ENCODE measurements at places on chromosomes 2 and 18.

DNA sequence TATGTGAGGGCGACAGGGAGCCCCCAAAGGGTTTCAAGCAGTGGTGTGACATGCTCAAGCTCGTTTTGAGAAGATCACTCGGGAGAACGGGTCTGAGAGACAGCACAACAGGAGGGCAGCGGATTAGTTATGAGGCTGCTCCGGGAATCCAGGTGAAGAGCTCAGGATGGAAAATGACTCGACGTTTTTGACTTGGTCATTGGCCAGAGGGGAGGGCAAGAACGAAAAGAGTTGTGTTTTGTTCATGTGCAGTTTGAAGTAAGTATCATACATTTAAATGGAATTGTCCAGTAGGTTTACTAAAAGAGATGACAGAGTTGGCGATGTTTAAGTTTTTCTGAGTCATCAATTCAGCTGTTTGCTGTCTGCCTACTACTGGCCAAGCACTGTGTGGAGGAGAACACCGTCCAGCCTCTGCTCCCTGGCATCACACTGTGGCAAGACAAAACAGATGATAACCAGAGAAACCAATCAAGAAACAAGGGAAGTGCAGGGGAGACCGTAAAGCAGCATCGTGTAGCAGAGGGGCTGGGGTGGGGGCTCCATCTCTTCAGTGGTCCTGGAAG, 25.3 kb upstream of the ANXA4 start:
- DNase-seq = no peak

DNA sequence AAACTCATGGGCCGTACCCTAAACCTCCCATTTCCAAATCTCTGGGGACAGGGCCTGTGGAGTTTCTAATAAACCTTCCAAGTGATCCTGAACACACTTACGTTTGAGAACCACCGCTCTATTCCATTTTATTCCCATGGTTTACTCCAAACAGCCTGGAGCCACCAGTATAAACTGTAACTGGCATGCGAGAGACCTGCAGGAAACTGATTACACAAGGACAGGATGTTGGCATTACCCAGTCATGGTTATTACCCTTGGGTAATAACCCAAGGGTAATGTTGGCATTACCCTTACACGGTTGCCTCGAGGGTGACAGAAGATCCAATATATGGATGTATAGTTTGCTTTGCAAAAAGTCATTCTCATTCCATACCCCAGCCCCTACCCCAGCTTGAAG, 37.0 kb upstream of the YPEL5 start:
- DNase-seq = no peak

- no peak for DNase-seq
These were observed 152.6 kb upstream of the PELI1 start for GRCh38 chr2:64296695-64297346.

DNA sequence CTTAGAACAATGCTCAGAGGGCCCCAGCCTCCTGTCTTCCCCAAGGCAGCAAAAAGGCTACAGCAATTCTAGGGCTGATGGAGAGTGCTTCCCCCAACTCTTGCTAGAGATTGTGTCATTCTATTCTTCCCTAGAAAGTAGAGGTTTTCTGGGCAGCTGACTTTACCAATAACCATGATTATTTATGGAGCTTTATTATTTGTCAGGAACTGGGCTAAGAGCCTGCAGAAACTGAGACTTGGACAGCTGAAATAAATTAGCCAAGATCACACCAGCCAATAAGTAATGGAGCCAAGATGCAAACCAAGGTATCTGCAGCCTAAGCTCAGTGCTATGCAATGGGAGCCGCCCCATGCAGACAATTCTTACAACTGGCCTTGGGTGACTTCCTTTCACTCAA, 84.8 kb downstream of the CCBE1 start:
- no peak for DNase-seq

- no peak for DNase-seq
These were observed 6.7 kb downstream of the RPE start for GRCh38 chr2:210009126-210009525.

DNA sequence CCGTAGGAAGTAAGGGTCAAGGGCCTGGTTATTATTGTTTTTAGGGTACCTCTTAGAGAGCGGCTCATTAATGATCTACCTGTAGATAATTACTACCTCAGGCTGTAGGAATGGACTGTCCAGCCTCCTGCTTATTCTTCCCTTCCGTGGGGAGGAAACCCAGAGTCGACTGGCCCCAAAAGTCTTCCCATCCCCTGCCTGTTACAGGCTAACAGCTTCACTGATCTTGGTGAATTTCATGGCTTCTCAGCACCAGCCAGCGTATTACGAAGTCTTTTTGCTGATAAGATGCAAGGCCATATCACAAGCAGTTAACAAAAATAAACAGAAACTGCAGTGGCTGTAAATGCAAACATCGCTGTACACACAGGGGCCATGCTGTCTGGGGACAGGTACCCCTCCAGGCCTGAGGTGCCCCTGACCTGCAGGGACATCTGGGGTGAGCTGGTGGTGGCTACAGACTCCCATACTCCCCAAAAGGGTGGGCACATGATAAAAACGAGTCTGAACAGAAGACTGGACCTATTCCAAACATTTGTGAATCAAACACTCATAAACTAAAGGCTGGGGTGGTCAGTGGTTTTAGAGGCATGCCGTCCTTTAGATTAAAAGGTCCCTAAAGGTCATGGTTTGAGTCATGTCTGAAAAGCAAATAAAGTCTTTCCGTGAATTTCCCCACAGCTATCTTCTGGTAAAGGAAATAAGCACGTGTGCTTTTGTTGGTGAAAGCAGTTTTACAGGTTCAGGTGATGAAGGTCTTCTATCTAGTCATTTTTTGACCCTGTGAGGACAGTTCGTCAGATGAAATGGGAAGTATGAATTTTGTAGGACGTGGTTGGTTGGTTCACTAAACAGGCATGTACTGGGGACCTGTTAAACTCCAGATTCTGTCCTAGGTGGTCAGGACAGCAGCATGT, 36.7 kb downstream of the TTC39C start:
- peak; percentile 16 for DNase-seq
